Stimulated activated CD4-positive, alpha-beta T cell treated with anti-CD3 and anti-CD28 coated beads, Interleukin-4, amount 100 ng/mL, for 1 hour (primary cell): ENCODE measurements at places on chromosomes 13 and 19.

DNA sequence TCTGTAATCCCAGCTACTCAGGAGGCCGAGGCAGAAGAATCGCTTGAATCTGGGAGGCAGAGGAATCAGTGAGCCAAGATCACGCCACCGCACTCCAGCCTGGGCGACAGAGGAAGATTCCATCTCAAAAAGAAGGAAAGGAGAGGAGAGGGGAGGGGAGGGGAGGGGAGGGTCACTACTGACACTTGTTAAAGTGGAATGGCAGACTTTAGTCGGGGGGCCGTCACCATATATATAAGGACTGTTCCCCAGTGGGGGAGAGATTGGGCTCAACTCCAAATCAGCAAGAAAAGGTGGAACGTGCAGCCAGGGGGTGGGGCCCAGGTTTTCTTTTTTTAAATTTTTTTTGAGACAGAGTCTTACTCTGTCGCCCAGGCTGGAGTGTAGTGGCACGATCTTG lies 26.2 kb downstream of the TPT1 start:
- no peak for DNase-seq

- DNase-seq: no peak
Measured at GRCh38 chr19:4518345-4519171, at the start of gene PLIN4. TSS of gene PLIN4 (minus strand) at chr19:4518486. CDS start at chr19:4518272, 214 bp downstream.

DNA sequence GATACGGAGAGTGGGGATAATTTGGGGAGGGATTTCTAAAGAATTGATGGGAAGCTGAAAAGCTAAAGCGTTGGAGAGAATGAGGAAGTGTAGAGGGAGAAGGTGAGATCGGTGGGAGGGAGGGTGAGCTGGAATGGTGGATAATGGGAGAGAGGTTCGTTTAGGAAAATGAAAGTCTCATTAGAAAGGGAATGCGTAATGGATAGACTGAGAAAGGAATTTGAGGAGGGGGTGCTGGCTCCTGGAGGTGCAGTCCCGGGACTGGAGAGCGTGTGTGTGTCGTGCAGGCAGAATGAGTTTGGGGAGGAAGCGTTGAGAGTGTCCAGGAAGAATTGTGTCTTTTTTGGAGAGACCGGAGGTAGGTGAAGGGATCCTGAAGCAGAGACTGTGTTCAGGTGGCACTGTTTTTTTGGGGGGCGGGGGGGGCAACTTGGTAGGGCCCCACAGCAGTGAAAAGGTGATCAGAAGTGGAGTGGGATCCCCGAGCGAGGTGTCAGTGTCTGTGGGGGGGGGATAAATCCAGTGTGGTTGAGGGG lies 1.4 kb downstream of the ACTN4 start:
- no peak for DNase-seq

- DNase-seq: no peak
Measured at GRCh38 chr13:65461590-65461989, 1768.5 kb downstream of the PCDH9 start.

GRCh38 chr13:75296641-75297040 lies 185.3 kb downstream of the TBC1D4 start:
- no peak for DNase-seq

DNA sequence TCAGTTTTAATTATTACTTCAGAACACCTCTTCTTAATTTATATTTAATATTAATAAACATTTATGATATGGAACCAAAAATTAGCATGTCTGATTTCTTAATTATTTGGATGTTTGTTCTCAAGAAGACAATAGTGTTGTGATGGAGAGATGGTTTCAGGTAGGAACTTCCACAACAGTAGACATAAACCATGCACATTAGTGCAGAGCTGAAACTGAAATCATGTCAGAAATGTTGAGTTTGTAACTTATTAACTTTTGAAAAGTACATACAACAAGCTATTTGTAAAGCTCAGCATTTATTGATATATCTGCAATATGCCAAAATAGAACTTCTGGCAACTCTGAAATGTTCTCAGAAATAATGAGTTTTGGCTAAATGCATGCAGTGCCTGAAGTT lies 11.8 kb upstream of the EDNRB start:
- DNase-seq: no peak

DNA sequence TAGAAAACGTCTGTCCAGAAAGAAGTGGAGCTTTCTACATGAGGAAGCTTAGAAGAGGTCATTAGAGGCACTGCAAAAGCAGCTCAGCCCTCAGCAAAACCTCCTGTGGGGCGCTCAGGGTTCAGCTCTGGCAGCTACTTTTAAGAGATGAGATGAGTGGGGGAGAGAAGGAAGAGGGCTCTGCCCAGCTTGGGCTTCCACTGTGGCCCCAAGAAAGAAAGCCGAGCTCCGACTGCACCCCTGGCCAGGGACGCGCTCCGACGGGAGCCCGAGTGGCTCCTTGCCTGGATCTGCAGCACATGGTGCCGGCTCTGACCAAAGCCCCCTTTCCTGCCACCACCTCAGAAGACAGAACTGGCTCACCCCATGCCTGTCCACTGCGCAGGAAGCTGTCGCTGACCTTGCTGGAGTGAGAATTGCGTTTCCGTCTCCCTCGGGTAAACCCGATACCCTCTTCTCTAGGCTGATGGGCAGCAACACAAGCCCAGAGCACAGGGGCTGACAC lies 36.4 kb downstream of the NAXD start:
- DNase-seq: no peak

- DNase-seq: peak; percentile 5
Measured at GRCh38 chr19:37931881-37932655, 25.1 kb downstream of the SIPA1L3 start.

DNA sequence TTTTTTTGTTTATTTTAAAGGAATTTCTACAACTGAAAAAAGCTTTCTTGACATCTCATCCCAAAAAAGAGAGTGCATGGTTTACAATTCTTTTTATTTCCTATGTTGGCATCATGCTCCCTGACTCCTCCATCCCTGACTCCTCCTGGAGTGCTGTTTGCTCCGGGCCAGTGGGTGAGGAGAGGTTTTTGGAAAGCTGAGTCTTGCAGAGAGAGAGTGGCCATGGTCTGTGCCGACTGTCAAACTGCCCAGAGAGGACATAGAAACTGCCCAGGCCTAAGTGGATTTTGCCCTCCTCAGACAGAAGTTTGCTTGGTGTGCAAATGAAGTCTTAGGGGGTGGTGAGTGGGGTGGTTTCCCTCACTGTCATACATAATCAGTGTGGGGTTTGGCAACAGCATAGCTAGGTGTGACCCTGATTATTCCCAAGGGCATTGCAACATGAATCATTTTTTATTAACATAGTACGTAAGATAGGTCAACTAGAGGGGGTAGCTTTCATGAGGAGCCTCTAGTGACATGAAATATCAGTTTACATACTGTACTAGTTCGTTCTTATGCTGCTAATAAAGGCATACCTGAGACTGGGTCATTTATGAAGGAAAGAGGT lies 179.8 kb upstream of the UBL3 start:
- DNase-seq: no peak
